ENCODE measurements at places on chromosomes 2 and 18.

DNA sequence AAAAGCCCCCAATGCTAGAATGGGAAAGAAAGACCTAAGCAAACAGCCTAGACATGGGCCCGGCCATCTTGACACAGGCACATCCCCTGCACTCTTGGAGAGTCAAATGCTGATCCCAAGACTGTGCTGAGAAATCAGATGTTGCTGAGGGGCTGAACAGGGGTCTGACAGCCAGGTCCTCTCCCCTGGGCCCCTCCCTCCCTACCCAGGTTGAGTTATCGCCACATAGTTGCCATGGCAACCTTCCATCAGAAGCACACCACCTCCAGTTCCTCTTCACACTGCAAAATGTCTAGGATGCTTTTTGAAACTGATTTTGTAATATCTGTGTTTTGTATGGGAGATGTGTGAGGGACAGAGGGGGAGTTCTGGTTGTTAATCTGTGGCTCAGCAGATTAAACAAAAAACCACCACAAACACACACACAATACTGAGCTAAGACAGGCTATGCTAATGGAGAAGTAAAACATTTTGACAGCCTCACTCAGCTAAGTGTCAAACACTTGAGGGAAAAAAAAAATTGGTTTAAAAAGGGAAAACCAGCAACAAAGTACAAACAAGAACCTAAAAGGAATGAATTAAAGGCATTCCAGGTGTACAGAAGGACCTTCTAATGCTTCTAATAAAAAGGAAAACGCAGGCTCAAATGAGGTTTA lies 88.2 kb downstream of the TMEM163 start:
- DNase-seq, result no peak

DNA sequence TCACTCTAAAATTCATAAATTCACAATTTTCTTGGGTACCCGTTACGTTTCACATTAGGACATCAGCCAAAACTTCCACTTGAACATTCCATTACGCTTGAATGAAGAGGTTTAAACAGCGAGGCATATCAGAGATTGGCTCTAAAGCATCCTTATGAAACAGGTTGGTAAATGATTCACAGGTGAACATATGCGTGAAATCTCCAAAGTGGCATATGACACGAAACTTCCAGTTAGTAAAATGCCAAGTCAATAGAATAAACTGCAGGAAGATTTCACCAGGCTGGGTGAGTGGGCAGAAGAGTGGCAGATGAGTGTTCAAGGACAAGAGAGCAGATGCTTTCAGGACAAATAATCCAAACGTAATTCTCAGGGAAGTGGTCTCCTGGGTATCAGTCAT lies 33.9 kb upstream of the GLS start:
- DNase-seq, result peak; percentile 77

GRCh38 chr2:118923371-118923770 lies 18.6 kb upstream of the MARCO start:
- DNase-seq, result no peak

- DNase-seq, result no peak
Measured at GRCh38 chr2:164662066-164662465, 40.8 kb upstream of the GRB14 start.

DNA sequence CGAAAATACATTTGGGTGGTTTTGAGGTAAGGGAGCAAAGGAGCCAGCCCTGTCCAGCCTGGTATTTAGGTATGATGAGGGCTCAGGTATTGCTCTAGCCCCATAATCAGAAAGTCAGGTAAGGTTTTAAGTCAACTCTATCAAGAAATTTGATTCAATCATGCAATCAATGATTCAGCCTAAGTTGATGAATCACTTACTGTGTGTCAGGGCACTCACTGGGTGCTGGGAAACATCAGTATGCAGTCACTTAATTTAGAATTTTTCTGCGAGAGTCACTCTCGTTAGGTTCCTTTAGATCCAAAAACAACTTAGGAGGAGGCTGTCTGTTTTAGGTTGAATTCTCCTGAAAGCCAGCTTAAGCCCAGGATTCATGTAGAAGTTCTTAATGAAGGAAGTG lies 17.7 kb upstream of the SERPINB2 start:
- DNase-seq, result peak; percentile 93

DNA sequence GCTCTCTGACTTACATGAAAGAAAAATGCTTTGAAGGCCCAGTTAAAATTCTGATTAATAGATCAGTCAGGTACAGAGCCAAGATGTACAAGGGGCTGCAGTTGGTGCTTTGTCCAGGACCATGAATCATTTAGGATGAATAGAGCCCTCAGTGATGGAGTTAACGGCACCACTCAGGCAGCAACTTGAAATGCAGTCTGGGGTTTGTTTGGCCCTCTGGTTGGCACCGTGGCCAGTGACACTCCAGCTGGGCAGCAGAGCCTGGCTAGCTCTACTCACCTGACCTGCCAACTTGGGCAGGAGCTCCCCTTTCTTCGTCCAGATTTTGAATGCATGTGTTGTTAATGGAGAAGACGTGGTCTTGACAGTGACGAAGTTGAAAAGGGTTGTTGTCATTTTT lies 493.0 kb upstream of the ACVR2A start:
- DNase-seq, result no peak

- peak; percentile 13 for DNase-seq
Measured at GRCh38 chr2:233448220-233448559, 93.9 kb downstream of the DGKD start.

- DNase-seq, result no peak
Measured at GRCh38 chr2:193783681-193784080, 1588.9 kb upstream of the TMEFF2 start.

DNA sequence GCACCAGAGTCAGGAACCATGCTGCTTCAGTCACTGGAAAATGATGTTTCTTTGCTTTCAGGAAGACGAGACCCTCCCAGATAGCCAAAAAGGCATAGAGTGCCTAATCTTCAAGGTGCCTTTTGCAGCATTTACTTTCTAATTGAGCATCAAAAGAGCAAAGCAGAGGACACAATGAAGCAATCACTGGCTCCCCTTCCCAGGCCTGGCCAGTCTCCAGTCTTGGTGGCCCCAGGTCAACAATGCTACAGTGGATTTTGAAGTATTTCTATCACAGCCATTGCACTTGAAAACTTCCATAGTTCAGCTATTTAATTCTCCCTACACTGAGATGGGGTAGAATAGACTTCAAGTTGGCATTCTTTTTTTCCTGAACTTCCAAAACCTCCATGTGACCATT lies 15.4 kb downstream of the ZBTB7C start:
- DNase-seq, result no peak

- DNase-seq, result no peak
Measured at GRCh38 chr2:134665727-134666506, 52.9 kb downstream of the TMEM163 start.

DNA sequence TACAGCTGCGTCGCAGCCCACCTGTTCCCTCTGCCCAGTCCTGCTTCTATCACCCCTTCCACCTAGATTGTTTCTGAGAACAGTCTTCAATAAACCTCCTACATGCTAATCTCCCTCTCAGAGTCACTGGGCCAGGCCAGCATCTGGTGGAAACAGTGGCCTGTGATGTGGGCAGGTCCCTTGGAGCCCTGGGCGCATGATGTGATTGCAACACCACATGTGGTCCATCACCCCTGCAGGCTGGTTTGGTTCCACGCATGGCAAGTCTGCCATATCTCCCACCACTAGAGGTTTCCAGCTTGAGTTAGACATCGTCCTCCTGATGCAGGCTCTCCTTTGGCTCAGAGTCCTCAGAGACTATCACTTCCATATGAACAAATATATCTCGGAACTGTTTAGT lies 83.5 kb downstream of the PRKCE start:
- DNase-seq, result no peak

DNA sequence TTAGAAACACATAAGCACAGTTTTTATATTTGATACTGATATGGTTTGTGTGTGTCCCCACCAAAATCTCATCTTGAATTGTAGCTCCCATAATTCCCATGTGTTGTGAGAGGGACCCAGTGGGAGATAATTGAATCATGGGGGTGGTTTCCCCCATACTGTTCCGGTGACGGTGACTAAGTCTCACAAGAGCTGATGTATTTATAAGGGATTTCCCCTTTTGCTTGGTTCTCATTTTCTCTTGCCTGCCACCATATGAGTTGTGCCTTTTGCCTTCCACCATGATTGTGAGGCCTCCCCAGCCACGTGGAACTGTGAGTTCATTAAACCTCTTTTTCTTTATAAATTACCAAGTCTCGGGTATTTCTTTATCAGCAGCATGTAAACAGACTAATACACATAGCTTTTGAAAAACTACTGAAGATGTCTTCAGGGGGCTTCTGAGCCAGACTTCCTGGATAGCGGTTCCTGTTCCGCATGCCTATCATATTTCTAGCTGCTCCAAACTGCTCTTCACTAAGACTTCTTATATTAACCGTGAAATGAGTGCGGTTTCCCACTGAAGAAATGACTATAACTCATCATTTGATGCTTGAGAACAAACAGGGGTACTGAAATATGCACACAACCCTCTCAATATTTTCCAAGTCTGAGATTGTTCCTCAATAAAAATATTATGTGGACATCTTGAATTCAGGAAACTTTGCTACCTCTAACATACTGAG lies 75.8 kb downstream of the SPHKAP start:
- no peak for DNase-seq

DNA sequence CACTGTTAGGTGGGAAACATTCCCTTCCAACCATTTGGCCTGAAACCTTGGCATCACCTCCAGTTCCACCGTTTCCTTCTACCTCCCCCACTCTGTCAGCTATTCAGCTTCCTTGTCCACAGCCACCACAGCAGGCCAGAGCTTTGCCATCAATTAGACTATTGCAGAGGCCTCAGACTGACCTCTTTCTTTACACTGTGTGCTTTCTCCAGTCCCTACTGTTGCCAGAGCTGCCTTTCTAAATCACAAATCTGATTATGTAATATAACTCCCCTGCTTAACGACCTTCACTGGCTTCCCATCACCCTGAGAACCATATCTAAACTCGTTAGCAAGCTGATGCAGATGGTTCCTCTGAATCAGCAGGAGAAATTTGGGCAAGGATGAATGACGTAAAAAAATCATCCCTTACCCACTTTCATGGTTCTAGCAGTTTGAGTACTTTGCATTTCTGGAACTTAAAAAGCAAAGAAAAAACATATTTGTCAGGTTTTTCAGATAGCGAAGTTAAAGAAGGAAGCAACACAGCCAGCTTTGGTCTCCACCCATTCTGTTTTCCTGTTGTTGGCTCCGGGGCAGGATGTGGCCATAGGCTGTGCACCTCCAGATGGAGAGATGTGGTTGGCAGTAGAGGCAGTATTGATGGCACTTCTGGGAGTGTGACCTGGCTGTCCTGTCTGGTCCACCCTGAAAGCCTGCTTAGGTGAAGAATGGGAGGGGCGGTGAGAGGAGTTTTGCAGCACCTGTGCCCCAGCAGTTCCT lies 422.1 kb downstream of the PARD3B start:
- no peak for DNase-seq

DNA sequence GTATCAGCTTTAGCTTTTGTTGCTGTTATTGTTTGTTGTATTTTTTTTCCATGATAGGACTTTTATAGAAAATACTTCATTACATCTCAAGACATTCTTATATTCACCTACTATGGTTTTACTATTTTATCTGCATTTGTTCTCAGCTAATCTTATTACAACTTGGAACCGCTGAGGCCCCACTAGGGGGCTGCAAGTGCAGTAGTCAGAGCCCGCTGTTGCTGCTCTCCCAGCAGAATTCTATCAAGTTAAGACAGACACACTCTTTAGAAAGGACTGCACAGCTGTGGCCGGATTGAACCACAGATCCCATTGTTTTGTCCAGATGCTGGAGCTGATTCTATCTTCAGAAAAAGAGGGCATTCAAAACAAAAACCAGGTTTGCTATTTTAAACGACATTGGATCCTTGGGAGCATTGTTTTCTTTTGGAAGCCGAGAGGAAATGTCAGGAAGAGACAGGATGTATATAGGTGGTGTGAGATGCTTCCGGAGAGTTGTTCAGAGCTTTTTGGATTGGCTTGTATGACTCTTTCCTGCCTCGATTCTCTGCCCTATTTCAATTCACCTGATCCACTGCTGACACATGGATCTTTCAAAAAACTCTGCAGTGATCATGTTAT lies 105.7 kb upstream of the GAREM1 start:
- peak; percentile 9 for DNase-seq

GRCh38 chr18:12862467-12862866 lies 21.6 kb downstream of the PTPN2 start:
- peak; percentile 77 for DNase-seq

- DNase-seq, result peak; percentile 28
Measured at GRCh38 chr2:107777974-107778373, 48.7 kb upstream of the RGPD4 start.
